Activated T-helper 1 cell treated with anti-CD3 and anti-CD28 coated beads, Interleukin-2, amount 50 U/mL, for 16 hours (primary cell): ENCODE measurements at places on chromosomes 12 and 14.
A peak's percentile ranks its signal among the peaks of the same experiment; 100 is the strongest.

DNA sequence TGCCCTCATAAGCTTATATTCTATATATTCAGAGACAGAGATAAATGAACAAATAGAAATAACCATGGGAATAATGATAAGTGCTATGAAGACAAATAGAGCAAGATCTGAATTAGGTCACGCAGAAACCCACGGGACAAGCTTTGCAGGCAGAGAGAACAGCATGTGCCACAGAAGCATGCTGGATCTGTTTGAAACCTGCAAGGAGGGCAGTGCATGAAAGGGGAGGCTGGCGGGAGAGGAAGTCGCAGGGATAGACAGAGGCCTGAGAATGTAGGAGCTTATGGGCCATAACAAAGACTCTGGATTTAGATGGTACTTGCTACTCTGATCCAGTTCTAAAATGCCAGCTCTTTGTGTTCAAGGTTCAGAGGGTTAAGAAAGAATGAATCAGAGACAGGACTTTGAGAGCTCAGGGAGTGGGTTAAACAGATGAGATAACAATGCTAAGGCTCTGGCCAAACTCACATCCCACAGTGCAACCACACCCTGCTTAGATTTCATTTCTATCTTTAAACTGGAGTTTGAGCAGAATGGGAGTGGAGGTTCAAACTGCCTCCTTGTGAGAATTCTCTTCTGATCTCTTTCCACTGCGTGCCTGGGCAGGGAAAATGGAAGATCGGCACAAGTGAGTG is 49.2 kb upstream of the PPP1R12A start:
- no peak for DNase-seq

- no peak for DNase-seq
These were observed 10.5 kb downstream of the CHGA start for GRCh38 chr14:92933481-92933880.

GRCh38 chr12:21025656-21026055 is 105.3 kb upstream of the SLCO1B1 start:
- DNase-seq, result no peak

GRCh38 chr12:77606348-77606747 is 224.3 kb upstream of the NAV3 start:
- no peak for DNase-seq

DNA sequence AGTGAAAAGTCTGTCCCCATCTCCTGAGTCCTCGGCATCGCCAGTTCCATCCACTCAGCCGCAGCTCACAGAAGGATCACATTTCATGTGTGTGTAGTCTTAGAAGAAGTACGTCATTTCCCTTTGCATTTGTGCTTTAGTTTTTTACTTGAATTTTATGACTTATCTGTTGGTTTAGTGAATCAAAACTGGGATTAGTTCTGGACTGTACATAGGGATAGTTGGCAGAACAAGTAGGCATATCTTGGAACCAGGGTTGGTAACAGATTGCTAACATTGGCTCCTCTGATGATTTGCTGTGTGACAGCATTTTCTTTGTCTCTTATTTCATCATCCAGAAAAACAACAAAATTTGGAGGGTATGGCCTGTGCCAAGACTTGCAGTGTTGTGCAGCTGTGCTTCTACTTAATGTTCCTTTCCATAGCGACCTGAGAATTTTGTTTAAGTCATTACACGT is 69.6 kb upstream of the AEBP2 start:
- no peak for DNase-seq

DNA sequence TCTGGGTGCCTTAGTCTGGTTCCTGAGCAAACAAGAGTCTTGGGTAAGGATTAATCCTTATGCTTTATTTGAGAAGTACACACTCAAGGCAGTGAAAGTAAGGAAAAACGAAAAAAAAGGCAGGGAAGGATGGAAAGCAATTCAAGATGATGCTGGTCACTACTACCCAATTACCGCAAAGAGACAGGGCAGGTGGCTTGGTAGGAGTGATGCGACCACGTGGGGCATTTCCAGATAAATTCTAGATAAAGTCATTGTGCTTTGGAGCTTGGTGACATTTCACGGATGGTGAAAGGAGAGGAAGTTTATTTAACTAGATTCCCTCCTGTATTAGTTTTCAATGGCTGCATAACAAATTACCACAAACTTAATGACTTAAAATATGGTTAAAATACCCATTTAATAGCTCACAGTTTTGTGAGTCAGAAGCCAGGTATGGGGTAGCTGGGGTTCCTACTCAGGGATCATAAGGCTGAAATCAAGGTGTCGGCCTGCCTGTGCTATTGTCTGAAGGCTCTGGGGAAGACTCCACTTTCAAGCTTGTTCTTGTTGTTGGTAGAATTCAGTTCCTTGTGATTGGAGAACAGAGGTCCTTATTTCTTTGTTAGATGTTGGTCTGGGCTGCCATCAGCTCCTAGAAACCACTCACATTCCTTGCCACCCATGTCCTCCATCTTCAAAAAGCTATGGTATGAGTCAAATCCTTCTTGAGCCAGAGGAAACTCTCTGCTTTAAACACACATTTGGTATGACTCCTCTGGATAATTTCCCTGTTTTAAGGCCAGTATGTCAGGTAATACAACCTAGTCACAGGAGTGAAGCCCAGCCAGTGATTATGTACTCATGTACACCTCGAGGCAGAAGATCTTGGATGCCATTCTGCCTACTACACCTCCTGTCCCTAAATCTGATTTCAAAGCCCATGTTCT is 5.6 kb upstream of the HMGA2 start:
- no peak for DNase-seq

DNA sequence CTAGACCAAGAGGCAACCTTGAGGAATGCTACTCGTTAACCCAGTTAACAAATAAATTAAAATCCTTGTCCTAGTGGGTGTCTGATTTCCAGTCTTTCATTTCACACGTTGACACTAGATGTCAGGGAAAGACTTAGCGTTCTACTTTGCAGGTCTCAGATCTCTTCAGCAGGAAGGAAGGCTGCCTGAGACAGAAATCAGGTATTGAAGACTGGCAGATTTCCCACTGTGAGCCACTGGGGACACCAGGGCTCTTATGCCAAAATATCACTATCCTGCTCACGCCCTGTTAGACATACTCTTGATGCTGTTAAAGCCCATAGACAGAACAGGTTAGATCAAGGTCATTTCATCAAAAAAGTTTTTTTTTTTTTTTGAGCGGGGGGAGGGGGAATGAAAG is 33.0 kb downstream of the EMP1 start:
- DNase-seq, result no peak

DNA sequence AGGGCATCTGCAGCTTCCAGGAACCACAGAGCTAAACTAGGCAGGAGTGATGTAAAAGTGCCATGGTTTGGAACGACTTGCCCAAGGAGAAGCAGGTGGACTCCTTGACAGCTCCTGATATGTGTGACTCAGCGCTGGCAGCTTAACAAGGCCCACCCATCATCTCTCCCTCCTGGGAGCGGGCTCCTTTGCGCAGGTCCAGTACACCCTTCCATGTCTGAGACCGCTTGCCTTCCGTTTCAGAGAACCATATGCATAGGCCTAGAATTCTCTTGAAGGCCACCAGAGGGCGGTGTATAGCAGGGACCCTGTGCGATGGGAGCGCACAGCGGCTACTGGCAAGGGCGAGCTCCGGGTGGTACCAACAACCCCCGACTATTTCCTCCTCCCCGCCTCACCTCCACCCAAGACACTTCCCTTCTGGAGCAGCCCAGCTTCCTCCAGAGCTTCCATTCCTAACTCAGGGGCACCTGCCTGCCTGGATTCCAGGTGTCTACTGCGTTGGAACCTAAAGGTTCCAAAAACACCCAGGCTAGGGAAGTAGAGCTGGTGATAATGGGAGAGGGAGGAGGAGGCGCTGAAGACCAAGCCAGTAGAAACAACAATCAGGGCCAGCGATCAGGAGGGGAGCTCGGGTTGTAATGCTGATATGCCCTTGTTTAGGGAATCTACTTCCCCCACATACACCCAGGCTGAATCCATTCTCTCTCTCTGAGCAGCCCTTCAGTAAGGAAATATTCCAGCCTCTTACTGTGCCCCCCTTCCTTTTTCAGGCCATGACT is 6.3 kb downstream of the DHH start:
- DNase-seq, result peak; percentile 46

DNA sequence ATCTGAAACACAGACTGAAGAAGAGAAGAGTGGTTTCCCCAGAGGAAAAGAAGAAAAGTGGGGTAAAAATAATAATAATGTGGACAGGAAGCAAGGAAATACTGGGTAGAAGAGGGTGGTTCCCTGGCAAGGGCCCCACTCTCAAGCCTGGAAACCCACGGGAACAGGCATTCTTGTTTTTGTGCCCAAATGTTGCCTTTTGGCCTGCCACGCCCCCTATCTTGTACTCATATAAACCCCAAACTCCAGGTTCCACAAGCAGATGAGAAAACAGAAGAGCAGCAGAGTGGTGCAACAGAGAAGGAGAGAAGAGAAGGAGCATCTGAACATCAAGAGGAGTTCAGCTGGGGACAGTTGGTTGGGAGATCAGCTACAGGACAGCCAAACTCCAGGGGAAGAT is 51.2 kb downstream of the NDUFA12 start:
- no peak for DNase-seq

GRCh38 chr14:99231850-99232713 is 39.9 kb downstream of the BCL11B start:
- no peak for DNase-seq

DNA sequence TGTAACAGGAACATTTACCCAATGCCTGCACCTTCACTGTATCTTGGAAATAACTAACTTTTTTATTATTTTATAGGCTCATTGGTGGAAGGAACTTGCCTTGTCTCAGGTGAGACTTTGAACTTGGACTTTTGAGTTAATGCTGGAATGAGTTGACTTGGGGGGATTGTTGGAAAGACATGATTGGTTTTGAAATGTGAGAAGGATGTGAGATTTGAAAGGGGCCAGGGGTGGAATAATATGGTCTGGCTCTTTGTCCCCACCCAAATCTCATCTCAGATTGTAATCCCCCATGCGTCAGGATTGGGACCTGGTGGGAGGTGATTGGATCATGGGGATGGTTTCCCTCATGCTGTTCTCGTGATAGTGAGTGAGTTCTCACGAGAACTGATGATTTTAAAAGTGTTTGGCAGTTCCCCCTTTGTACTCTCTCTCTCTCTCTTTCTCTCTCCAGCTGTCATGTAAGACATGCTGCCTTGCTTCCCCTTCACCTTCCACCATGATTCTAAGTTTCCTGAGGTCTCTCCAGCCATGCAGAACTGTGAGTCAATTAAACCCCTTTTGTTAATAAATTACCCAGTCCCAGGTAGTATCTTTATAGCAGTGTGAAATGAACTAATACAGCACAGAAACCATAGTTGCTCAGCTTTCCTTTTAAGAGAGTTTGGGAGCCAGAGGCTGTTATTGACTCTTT is 244.1 kb downstream of the BTG1 start:
- DNase-seq, result no peak

GRCh38 chr12:151579-151978 is 62.4 kb downstream of the SLC6A12 start:
- DNase-seq, result no peak

- no peak for DNase-seq
These were observed 273.6 kb upstream of the MDGA2 start for GRCh38 chr14:47949006-47949405.

DNA sequence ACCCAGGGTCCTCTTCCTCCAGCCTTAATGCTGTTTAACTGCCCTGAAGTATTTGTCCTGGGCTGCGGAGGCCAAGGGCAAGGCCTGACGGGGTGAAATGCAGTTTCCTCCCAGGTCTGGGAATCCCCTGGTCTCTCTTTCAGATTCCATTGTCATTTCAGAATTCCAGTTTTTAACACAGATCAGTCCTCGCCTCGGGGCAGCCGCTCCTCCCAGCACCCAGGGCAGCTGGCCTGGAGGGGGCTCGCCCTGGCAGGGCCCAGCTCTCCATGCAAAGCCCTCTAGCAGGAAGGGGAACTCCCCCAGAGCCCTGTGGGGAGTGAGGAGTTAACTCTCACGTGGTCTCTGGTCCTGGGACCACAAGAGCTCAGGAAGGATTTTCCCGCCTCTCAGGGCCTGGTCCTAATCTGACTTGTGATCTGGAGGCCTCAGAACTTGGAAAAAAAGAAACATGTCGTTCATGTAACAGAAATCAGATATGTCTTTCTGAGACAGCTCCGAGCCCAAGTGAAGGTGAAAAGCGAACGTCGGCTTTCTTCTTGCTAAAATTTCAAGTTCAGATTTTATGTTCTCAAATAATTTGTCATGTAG is 265.6 kb upstream of the SFSWAP start:
- DNase-seq, result no peak

DNA sequence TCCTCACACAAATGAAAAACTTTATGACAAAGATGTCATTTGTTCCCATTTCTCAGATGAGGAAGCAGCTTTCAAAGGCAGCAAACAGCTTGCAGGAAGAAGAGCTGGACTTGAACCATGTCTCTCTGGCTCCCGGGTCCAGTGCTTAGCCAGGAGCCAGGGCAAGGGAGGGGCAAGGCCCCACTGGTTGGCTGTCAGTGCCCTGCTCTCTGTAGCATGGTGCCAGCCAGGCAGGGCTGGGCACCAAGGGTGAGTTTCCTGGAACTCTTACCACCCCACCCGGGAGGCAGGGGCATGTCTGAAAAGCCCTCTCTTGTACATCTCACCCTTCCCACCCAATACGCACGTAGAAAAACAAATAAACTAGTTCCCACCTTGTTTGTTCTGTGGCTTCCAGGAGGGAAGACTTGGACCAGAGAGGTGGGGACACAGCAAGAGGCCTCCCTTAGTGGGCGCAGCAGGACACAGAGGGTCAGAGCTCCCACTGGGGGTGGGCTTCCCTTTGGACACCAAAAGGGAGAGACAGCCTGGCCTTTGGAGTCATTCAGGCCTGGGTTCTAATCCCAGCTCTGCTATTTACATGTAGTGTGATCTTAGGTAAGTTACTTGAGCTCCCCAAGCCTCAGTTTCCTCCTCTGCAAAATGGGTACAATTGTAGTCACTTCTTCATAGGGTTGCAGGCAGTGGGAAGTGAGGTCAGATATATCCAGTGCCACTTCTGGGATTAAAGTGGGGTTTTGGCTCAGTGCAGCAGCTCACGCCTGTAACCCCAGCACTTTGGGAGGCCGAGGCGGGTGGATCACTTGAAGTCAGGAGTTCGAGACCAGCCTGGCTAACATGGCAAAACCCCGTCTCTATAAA is 17.2 kb downstream of the TRPV4 start:
- DNase-seq, result no peak

DNA sequence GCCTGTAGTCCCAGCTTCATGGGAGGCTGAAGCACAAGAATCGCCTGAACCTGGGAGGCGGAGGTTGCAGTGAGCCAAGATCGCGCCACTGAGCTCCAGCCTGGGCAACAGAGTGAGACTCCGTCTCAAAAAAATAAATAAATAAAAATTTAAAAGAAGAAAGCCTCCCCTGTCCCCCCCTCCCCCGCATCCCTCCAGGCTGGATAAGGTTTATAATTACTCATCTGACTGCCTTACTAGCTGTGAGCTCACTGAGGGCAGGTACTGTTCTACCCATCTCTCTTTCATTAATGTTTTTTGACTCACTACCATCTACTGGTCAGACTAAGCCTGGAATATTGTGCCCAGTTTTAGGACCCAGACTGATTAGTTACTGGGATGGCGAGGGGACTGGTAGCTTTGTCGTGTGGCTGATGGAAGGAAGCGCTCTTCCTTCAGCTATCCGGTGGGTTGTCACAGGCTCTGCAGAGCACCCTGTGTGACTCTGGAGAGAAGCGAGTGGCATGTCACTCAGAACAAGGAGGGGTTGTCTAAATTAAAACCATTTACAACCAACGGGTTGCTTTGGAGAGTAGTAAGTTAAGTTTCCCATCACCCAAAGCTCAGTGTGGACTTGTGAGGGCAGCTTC is 16.9 kb downstream of the EVL start:
- DNase-seq, result no peak

- DNase-seq, result no peak
These were observed 274.2 kb downstream of the SSPN start for GRCh38 chr12:26469421-26470180.

GRCh38 chr14:24408764-24409163 is 10.0 kb downstream of the NYNRIN start:
- DNase-seq, result no peak

GRCh38 chr12:97535582-97535981 is 73.0 kb downstream of the RMST start:
- no peak for DNase-seq
